ENCODE measurements at places on chromosomes 7 and 10.

GRCh38 chr7:115014794-115015193, 92.9 kb downstream of the MDFIC start:
- no peak for DNase-seq

DNA sequence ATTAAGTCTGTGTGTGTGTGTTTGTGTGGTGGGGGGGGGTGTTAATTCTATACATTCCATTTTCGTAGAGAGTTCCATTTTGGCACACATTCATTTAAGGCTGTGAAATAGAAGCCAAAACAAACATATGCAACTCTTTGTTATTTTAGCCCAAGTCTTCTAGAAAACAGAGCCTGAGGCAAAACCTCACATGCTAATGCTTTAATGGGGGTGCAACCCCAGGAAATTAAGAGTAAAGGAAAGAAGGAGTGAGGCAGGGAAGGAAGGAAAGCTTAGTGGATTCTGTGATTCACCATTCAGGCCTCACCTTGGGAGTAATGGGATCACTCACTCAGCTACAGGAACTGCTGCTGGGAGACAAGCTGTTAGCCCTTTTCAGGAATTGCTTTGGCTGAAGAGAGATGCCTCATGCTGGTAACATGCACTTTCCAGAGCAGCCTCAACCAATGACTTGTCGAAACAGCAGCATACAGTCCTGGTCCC, 73.0 kb upstream of the CTTNBP2 start:
- DNase-seq: no peak

DNA sequence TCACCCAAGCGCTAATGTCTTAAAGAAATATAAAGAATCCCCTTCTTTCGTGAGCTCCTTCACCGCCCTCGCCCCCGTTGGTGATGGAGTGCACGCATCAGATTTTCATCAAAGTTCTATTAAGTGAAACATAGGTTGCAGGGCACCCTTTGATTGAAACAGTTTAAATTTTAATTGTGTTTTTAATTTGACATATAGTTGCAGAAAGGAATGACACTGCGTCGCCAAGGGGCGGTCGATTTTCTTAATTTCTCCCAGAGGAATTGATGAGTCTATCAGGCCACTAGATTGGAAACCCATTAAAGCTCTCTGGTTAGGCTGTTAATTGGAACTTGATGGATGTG, 4.1 kb upstream of the HMX2 start:
- no peak for DNase-seq

- DNase-seq: no peak
Observed at GRCh38 chr10:97583476-97583875, 713 bp upstream of the HOGA1 start.

GRCh38 chr10:93815304-93816096, 57.8 kb downstream of the LGI1 start:
- no peak for DNase-seq

- DNase-seq: no peak
Observed at GRCh38 chr7:68432585-68432984, 1165.7 kb upstream of the AUTS2 start.

- no peak for DNase-seq
Observed at GRCh38 chr10:131769571-131770410, 131.0 kb upstream of the PPP2R2D start.

- no peak for DNase-seq
Observed at GRCh38 chr7:140638173-140638791, 2.3 kb downstream of the DENND2A start.

DNA sequence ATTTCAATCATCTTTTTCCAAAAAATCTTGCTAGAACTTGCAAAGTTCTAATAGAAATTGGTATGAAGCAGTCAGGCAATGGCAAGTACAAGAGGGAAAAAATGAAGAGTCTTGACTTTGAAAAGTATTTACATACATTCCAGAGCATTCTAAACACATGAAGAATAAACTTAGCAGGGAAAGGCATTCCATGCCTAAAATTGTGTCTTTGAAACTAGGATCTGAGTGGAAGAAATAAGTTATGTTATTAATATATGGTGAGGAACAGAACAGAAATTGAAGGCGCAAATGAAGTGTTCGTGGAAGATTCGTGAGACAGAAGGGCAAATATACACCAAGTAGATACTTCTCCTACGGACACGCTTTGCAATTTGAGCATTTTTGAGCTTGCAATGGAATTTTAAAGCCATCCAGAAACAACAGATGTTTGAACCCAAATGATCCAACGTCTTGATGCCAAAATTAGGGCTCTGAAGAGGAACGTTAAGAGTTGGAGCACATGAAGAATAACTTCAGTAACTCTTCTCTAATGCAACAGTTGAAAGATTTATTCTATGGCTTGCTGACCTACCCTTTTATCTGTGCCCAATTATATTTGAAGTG, 40.6 kb upstream of the SEPTIN7 start:
- DNase-seq: no peak

DNA sequence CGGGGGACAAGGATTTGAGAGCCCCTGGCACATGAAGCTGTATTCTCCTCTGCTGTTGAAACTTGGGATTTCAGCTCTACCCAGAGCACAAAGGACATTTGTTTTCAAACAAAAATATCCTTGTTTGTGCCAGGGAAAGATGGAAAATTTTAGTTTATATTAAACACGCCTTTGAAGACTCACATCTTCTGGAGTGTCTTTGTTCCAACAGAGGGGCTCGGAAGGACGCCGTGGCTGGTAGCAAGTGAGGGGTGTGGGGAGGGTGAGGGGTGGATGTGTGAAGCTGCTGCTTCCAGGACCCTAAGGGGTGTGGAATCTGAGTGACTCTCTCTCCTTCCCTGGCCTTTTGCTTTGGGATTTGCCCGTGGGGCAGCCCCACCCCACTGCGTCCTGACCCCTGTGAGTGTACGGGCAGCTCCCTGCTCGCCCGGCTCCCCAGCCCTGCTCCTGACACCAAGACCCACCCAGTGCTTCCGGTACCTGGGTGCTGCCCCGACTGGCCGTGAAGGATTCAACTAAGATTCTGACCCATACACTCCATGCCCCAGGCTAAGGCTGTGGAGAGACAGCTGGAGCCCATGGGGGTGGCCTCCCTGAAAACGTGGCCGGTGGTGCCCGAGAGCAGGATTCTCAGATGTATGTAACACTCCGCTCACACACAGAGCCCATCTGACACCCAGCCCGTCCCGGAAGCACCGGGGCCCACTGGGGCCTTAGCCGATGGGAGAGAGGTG, 59.6 kb downstream of the ZRANB1 start:
- DNase-seq: no peak

- DNase-seq: no peak
Observed at GRCh38 chr10:14282276-14282675, 48.4 kb downstream of the FRMD4A start.

DNA sequence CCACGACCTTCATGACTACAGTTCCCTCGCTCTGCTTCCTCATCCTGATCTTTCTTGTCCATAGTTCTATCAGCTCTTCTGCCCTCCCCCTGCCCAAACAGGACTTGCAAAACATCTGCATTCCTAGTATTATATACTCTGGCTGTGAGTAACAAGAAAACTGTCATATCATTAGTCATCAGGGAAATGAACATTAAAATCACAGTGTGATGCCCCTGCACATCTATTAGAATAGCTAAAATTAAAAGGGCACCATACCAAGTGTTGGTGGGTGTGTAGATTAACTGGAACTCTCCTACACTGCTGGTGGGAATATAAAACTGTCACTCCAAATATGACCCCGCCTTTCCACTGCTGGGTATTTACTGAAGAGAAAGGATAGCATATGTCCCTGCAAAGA, 141.8 kb downstream of the C7orf25 start:
- DNase-seq: no peak

DNA sequence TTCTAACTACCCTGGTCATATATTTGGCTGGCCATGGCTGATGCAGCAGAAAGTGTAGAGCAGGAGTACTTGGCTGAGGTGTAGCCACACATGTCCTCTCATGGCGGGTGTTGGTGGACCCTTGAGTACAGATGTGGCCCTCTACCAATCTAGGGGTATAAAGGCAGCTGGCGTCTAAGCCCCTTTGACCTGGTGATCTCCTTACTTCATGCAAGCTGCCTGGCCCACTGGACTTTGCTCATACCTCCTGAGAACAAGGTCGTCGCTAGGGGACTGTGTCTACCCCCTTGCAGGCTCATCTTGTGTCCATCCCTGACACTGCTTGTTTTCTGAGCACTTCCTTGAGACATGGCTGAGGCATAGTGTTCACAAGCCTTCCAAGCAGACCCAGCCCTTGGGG, 287.8 kb downstream of the RPS24 start:
- DNase-seq: no peak

GRCh38 chr7:153385502-153385901, 626.0 kb downstream of the ACTR3B start:
- no peak for DNase-seq

- DNase-seq: no peak
Observed at GRCh38 chr10:44572146-44572545, 187.2 kb upstream of the CXCL12 start.

- no peak for DNase-seq
Observed at GRCh38 chr10:57472823-57473619, 794.7 kb downstream of the IPMK start.

- no peak for DNase-seq
Observed at GRCh38 chr7:17325364-17325763, 26.9 kb downstream of the AHR start.

DNA sequence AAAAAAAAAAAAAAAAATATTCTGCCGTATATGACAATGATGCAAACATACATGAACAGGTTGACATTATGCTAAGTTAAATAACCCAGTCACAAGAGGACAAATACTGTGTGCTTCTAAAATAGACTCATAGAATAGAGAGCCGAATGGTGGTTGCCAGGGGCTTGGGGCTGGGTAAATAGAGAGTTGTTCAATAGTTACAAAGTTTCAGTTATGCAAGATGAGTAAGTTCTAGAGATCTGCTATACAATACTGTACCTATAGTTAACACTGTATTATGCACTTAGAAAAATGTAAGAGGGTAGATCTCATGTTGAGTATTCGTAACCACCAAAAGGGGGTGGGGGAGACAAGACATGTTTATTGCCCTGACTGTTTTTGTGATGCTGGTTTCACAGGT, 77.1 kb upstream of the GNAI1 start:
- DNase-seq: no peak

DNA sequence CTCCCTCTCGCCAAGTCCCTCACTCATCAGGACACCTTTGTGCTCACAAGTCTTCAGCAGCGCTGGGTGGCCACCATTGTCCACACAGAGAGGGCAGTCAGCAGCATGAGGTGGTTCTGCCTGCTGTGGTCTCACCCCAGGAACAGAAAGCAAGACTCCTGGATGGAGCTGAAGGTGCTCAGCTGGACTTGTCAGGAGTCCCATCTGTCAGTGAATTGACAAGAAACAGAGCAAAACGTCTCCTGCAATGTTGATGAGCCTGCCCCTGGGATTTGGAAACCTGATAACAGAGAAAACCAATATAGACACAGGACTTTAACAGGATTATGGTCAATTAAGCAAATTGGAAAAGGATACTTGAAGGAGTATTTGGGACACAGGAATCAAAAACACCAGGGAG, 122.2 kb upstream of the PRSS58 start:
- DNase-seq: no peak

DNA sequence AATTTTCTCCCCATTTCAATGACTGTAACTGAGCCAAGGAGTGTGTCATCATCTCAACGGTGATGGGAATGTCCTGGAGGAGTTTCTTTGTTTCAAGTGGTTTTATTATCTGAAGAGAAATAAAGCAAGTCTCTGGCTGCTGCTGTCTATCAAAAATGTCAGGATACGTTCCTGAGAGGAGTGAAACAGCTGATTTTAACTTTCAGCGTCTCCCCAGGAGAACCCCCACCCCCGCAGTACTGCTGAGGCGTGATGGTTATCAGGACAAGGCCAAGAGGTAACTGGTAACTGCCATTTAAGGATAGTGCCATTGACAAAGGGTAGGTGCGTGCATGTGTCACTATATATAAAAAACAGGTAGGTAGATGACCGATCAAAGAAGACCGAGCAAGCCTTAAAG, 70.3 kb upstream of the LRGUK start:
- no peak for DNase-seq

GRCh38 chr10:12588091-12588860, 238.9 kb downstream of the CAMK1D start:
- peak; percentile 9 for DNase-seq

DNA sequence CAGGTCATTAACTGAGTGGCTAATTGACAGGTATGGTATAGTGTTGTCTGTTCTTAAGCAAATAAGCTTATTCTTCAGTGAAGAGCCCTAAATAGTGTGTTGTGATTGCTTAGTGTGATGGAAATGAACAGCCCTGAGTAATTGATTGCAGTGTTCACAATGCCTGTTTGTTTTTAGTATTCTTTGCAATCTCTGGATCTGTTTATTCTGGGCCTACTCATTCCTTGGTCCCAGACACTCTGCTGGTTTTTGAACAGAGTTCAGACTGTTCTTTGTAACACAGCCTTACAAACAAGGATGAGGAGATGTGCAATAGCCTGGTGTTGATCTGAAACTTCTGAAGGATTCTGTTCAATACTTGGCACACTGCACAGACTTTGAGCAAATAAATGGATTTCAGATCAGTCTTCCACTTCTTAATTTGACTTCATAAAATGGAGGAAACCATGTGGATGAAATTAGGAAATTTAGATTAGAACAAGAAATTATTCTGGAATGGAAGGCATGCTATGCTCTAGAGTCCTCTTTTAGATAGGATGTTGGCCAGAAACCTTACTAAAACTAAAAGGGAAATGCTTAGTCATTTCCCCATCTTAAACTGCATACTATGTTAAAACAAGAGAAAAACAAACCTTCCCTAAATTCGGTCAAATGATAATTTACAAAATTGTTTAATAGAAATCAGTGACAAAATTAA, 444.2 kb upstream of the SEMA3D start:
- DNase-seq: no peak

DNA sequence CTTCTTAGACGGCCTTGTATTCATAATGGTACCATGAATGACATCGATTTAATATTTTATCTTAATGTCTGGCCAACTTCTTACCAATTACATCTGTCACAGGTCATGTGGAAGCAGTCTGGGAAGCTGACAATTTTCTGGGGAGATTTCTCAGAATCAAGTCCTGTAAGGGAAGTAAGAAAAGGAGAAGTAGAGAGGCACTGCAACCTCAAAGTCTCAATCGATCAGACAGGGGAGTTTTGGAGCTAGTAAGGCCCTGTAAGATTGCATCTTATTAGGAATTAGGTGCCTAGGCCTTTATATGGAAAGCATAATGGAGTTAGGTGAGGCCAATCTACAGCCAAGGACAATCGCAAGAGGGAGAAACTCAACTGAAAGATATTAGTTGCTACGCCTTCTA, 694.6 kb upstream of the SORCS1 start:
- DNase-seq: no peak

GRCh38 chr7:84336303-84336702, 141.7 kb upstream of the SEMA3A start:
- DNase-seq: no peak

GRCh38 chr10:118870467-118871243, 115.9 kb upstream of the CACUL1 start:
- DNase-seq: no peak

DNA sequence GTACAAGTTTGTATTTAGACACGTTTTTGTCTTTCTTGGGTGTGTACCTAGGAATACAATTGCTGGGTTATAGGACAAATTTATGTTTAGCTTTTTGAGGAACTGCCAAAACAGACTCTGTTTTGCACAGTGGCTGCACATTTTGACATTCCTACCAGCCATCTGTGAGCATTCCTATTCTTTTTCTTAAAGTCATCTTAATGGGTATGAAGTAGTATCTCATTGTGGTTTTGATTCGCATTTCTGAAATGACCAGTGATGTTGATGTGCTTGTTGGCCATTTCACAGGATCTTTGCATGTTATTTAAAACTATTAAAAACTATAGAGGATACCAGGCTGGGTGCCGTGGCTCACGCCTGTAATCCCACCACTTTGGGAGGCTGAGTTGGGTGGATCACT, 32.6 kb upstream of the IL15RA start:
- no peak for DNase-seq

Data from CD4-positive, alpha-beta T cell treated with Interleukin-15 for 4 hours (primary cell).